Right atrium auricular region (tissue), 2 donors: ENCODE measurements at places on chromosomes 2 and 18. TPM values are rescaled to one million over a fixed set of nuclear protein-coding genes. Genes with fewer than 3 reads are reported as not detected.

NAT8 gene
- total RNA-seq, result not detected

DNA sequence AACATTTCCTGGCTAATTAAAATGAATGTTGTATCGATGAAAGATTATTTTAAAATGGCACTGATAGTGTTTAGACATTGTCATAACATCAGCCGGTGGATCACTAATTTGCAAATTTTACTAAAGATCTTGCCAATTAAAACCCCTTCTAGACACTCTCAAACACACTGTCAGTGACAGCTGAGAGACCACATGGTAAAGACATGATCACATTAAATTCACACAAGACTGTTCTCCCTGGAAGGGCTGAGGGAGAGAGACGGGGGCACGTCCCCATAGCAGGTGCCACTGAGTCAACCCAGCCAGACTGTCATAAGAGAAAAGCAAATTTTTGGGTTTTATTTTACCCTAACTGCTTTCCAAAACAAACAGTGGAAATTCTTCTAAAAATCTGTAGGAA is 306.0 kb downstream of the TXNL1 start:
- H3K4me1 ChIP-seq, result no peaks in the 10 kb centered on the region
- no peaks in the 10 kb centered on the region for H3K36me3 ChIP-seq
- DNase-seq, result no peak
- no peaks in the 10 kb centered on the region for H3K27me3 ChIP-seq
- H3K27ac ChIP-seq, result no peak overlapping the region
- H3K4me3 ChIP-seq, result no peak overlapping the region

CFAP221 gene
- total RNA-seq, result 0.44 TPM

RAB31 gene
- 29.2 TPM for total RNA-seq

DNA sequence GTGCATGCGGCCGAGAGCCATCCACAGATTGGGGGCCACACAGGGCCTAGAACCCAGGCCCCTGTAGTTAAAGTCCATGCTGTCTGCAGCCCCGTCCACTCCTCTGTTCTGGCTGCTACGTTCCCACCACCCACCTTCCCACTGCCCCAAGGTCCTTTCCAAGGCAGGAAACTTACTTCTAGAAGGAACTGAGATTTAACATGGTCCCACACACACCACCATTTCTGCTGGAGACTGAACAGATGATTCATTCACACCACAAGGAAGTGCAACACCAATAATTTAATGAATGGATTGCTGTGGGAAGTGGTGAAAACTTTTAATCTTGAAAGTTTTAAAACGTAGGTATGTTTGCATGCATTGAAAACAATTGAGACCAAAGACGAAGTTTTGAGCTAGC is 95.2 kb downstream of the LBH start:
- H3K36me3 ChIP-seq, result no peaks in the 10 kb centered on the region
- no peak overlapping the region for H3K4me3 ChIP-seq
- no peak for DNase-seq
- no peaks in the 10 kb centered on the region for H3K4me1 ChIP-seq
- no peak overlapping the region for H3K27ac ChIP-seq

GRCh38 chr2:215028231-215028630 is 110.2 kb downstream of the ABCA12 start:
- H3K4me3 ChIP-seq, result no peak overlapping the region
- H3K27ac ChIP-seq, result no peak overlapping the region
- no peak for DNase-seq

- DNase-seq, result no peak
- H3K27ac ChIP-seq, result peak overlapping the region; percentile 18
- peaks cover 5% of the 10 kb centered on the region for H3K4me1 ChIP-seq
- no peaks in the 10 kb centered on the region for H3K36me3 ChIP-seq
- no peaks in the 10 kb centered on the region for H3K27me3 ChIP-seq
- H3K4me3 ChIP-seq, result no peak overlapping the region
These were observed 82.5 kb downstream of the CERS6 start for GRCh38 chr2:168538534-168538933.

GRCh38 chr18:58552057-58552461 is 76.8 kb downstream of the ALPK2 start:
- H3K27ac ChIP-seq, result peak overlapping the region; percentile 96
- DNase-seq, result no peak
- no peaks in the 10 kb centered on the region for H3K4me1 ChIP-seq
- no peak overlapping the region for H3K4me3 ChIP-seq
- H3K27me3 ChIP-seq, result no peaks in the 10 kb centered on the region

- H3K27ac ChIP-seq, result no peak overlapping the region
- H3K27me3 ChIP-seq, result no peaks in the 10 kb centered on the region
- H3K4me1 ChIP-seq, result no peaks in the 10 kb centered on the region
- DNase-seq, result no peak
These were observed 1424.9 kb upstream of the NXPH2 start for GRCh38 chr2:140205093-140205492.

GRCh38 chr2:25410370-25410769 is 68.6 kb upstream of the DNMT3A start:
- no peaks in the 10 kb centered on the region for H3K4me1 ChIP-seq
- no peak overlapping the region for H3K4me3 ChIP-seq
- H3K27ac ChIP-seq, result no peak overlapping the region
- H3K36me3 ChIP-seq, result no peaks in the 10 kb centered on the region
- no peak for DNase-seq

DNA sequence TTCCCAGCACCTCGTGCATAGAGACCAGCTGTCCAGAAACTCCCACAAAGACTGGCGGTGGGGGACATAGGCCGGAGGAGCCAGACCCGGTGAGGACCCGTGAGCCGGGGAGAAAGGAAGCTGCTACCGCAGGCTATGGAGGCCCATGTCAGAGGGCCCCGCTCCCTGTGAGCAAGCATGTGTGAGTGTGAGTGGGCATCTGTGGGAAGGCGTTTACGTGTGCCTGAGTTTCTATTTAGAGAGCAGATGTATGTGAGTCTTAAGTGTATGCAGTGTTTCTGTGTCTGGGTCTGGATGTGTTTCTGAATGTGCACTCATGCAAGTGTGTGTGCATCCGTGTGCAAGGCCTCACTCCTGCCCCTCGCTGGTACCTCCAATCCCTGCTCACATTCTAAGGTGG is 187.8 kb upstream of the RAB6C start:
- no peak overlapping the region for H3K4me3 ChIP-seq
- no peak overlapping the region for H3K27ac ChIP-seq
- peak; percentile 30 for DNase-seq
- H3K27me3 ChIP-seq, result no peaks in the 10 kb centered on the region
- no peaks in the 10 kb centered on the region for H3K4me1 ChIP-seq

- H3K4me3 ChIP-seq, result no peak overlapping the region
- no peaks in the 10 kb centered on the region for H3K4me1 ChIP-seq
- no peak for DNase-seq
- H3K36me3 ChIP-seq, result no peaks in the 10 kb centered on the region
- H3K27ac ChIP-seq, result no peak overlapping the region
These were observed 95.7 kb downstream of the BIN1 start for GRCh38 chr2:127011231-127011661.

GRCh38 chr2:55109219-55109891 is 59.1 kb upstream of the RTN4 start:
- H3K4me1 ChIP-seq, result peaks cover 38% of the 10 kb centered on the region
- H3K4me3 ChIP-seq, result no peak overlapping the region
- H3K36me3 ChIP-seq, result no peaks in the 10 kb centered on the region
- peak overlapping the region; percentile 94 for H3K27ac ChIP-seq
- no peaks in the 10 kb centered on the region for H3K27me3 ChIP-seq
- DNase-seq, result no peak

- DNase-seq, result no peak
- no peak overlapping the region for H3K4me3 ChIP-seq
- no peaks in the 10 kb centered on the region for H3K36me3 ChIP-seq
- no peak overlapping the region for H3K27ac ChIP-seq
- no peaks in the 10 kb centered on the region for H3K27me3 ChIP-seq
These were observed 124.0 kb downstream of the GULP1 start for GRCh38 chr2:188415754-188416083.

DNA sequence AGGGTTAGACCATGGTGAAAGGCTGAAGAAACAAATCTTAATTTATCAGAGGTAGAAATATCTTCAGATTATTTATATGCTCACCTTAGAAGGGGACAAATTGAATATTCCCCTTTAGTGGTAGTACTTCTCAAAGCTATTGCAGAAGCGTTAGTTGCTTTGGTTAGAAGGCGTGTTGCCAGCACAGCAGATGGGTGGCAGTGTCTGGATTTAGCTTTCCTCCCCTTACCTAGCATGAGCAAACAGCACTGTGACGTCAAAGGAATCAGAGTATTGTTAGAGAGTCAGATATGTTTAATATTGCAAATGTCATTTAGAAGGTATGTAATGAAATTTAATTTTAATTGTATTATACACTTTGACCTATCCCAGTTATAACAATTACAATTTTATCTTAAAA is 27.2 kb upstream of the GALR1 start:
- H3K4me1 ChIP-seq, result no peaks in the 10 kb centered on the region
- no peak overlapping the region for H3K27ac ChIP-seq
- no peak for DNase-seq
- no peak overlapping the region for H3K4me3 ChIP-seq
- no peaks in the 10 kb centered on the region for H3K27me3 ChIP-seq
- H3K36me3 ChIP-seq, result no peaks in the 10 kb centered on the region

ZNF804A gene
- total RNA-seq, result not detected

UCN gene
- total RNA-seq, result 0.74 TPM
